NCI-H1694 (cell line): ENCODE measurements at places on chromosomes 7 and 10.

DNA sequence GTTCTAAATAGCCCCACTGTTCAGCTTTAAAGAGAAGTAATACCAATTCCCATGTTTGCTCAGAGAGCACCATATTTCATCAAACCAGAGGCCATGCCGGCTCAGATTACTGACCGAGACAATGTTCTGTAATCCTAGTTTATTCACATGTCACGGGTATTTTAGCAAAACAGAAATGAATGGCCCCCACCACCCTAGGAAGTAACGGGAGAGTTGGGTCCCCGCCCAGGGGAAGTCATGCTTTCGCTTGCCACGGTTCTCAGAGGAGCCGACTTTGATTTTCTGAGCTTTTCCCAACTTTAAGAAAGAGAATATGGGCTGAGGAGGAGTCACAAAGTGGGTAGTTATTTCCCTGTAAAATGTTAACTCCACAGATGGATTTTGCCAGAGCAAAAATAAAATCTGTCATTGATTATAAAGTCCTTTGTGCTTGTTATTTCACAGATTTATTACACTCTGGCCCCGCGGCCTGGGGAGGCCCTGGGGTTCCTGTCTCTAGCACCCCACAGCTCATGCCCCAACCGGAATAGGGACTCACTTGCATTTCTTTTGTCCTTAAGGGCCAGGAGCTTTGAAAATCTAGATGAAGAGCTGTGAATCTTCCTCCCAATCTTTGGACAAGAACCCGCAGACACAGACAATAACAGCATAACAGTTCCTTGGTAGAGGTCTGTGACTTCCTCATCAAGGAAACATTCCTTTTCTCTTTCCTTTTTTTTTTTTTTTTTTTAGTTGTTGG is 3.7 kb upstream of the GDF10 start:
- DNase-seq = no peak

DNA sequence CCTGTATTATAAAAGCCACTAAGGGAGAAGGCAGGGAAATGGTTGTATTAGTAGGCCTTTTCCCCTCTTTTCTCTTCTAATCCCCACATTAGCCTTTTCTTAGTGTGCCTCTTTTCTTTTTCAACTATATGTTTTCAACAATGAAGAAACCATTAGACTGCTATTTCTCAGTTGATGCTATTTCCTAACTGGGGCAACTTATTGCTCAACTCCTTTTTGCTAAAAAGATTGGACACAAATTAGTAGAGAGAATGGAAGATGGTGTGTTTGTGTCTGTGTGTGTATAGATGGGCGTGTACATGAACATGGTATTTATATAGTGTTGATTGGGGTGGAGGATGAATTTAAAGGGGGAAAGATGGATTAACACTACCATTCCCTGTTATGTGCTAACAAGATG is 28.4 kb downstream of the TBC1D12 start:
- DNase-seq = no peak

- no peak for DNase-seq
Measured at GRCh38 chr10:28938745-28939144, 261.4 kb downstream of the BAMBI start.

GRCh38 chr10:35857860-35858259 is 215.8 kb upstream of the FZD8 start:
- DNase-seq = no peak

DNA sequence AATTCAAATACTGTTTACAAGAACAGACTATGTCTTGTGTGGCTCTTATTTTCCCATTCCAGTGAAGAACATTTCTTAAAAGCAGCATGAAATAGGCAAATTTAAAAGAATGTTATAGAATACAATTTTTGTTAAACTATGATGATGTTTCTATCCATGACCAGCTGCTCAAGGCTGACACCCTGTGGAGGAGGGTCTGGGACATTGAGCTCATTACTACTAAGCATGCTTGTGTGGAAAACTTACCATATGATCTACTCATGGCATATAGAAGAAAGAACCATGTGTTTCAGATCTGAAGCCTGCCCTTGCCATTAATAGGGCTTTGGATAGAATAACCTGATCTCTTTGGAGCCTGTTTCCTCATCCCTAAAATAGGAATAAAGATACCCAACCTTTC is 125.0 kb downstream of the FOXP2 start:
- peak; percentile 41 for DNase-seq

- peak; percentile 63 for DNase-seq
Measured at GRCh38 chr7:42876182-42877068, 35.4 kb downstream of the C7orf25 start.

DNA sequence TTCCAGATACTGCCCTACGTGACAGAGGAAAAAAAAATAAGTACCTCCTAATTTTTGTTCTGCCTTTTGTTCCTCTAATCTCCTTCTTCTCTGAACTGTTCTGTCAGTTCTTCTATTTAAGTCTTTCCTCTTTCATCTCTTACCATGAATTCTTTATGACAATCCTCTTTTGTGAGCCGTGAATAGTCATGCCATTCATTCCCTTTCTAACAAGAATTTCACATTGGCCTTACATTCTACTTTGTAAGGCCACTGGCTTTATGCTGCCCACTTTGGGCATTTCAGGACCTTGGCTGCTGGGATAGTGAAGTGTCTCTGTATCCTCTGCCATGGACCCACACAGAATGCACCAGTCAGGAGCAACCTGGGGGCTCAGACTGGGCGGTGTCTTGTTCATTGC is 52.9 kb downstream of the ATOH7 start:
- no peak for DNase-seq

DNA sequence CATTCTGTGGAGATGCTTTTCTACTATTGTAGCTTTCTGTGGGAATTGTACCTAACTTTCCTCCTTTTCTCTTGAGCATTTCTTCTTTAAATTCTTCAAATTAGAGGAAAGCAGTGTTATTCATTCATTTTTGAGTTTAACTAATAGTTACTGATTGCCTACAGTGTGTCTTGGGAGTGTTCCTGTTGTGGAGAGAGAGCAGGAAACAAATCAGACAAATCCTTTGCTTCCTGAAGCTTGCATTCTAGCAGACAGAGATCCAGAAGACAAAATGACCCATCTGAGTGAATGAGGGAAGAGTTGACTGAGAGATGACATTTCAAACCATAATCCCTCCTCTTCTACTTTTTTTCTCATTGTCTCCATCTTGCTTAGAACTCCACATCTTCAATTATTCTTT is 170.4 kb downstream of the SUGCT start:
- DNase-seq = no peak

- no peak for DNase-seq
Measured at GRCh38 chr7:101411508-101411874, 48.8 kb downstream of the COL26A1 start.

GRCh38 chr10:1381339-1381738 is 325.2 kb downstream of the WDR37 start:
- DNase-seq = no peak

DNA sequence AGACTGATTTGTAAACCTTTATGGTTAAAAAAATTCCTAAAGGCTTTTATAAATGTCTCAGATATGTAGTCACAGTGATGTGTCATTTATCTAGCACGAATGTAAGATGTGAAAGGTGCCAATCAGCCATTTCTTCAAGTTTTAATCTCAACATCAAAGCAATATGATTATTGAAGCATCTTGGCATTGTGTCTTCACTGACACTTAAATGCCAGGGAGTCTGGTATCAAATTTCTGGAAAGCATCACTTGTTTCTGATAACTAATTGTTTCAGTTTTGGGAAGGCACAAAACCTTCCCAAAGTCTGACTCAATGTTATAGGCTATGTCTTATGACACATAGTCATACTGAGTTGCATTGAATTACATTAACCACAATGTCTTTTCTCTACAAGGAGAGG is 492.0 kb upstream of the CNTNAP2 start:
- no peak for DNase-seq

DNA sequence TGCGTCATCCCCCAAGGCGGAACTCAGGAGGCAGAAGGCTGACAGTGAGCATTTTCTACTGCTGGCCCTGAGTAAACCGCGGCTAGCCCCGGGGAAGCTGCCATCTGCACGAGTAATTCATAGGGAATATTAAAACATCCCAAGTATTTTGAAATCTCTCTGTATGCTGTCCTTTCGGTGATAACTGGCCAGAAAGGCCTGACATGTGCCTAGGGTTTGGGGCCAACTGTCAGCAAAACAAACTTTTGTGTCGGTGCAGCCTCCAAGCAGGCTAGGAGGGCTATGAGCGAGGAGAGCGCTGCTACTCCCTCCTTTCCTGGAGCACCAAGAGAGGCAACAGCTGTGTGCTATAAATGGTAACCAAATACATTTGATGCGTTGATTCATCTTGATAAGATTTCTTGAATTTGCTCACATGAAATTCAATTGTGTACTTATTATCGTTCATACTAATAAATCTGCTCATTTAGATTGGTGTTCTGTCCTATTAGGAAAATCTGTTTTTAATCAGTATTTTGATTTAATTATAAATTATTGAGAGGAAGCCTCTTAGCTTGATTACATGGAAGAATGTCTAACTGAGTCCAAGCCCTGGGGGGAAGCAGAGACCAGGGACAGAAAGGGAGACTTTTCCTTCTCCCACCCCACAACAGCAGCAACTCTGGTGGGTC is 124.4 kb upstream of the NPS start:
- DNase-seq = peak; percentile 7

DNA sequence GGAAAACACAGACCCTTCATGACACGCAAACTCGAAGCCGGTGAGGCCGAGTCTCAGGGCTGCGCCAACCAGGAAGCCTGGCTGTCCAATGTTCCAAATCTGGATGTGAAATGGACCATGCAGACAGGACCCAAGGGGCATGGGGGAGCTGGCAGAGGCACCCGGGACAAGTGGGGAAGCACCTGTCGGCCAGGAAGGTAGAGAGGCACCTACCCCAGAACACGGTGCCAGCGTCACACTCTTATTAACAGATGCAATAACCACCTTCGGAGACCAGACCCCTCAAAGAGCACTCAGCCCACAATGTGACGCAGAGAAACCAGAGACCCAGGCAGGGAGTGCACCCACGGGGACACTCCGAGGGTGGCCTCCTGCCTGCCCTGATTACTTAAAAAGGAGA is 88.3 kb upstream of the PDGFA start:
- no peak for DNase-seq

DNA sequence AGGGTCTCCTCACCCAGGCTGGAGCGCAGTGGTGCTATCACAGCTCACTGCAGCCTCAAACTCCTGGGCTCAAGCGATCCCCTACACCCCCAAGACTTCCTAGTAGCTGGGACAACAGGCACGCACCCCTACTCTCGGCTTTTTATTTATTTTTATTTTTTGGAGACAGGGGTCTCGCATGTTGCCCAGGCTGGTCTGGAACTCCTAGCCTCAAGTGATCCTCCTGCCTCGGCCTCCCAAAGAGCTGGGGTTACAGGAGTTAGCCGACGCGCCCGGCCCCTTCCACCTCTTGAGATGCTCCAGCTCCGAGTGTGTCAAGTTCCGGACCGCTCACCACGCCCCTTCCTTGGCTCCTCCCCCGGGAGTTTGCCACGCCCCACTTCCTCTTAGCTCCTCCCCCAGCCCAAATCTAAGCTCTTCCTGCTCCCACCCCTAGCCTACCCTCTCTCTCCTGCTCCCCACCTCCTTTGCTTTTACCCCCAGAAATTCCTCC is 6.3 kb downstream of the NAT16 start:
- DNase-seq = no peak

GRCh38 chr7:87225696-87226095 is 6.2 kb upstream of the TMEM243 start:
- no peak for DNase-seq

GRCh38 chr10:69800109-69800508 is 1.6 kb upstream of the COL13A1 start:
- peak; percentile 54 for DNase-seq

- DNase-seq = peak; percentile 36
Measured at GRCh38 chr7:131107337-131108211, 220.1 kb upstream of the MKLN1 start.

DNA sequence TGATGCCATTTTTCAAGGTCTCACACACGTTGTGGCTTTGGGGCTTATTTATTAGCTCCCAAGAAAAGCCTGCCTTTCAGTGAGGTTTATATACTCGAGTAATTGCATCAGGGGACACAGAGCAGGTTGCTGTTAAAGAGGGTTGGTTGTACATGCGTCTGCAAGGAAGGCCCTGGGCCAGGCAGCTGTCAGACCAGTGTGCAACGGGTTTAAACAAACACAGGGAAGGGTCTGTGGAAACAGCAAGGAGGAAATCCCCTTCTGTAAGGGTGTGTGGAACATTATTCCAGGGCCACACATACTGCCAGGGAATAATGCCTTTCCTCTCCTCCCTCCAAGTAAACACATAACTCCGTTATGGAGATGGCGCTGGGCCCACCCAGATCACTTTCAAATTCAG is 1.7 kb upstream of the CHST15 start:
- no peak for DNase-seq

DNA sequence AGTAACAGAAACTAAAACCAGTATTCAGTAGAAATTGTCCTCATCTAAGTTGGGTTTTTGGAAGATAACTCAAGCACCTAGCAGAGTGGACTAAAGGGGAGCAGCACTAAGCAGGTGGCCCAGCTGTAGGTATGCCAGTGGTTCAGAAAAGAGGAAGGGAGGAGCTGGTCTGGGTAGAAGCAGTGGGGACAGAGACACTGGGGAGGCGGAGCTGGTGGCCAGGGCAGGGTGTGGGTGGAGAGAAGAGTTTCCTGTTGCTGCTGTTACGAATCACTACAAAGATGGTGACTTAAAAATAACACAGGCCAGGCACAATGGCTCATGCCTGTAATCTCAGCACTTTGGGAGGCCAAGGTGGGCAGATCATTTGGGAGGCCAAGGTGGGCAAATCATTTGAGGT is 136.2 kb downstream of the WDR11 start:
- no peak for DNase-seq

DNA sequence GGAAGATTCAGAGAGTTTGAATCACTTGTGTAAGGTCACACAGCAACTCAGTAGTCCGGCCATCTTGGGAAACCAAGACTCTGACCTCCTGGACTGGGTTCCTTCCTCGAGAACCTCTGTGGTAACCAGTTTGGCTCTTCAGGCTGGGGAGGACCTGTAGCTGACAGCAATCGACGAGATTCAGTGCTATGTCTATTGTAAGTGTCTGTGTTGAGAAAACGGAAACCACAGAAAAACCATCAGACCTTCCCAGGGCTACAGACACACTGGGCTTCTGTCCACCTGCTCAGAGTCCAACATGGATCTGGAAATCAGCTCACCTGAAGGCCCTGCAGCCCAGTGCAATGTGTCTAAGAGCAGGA is 403.7 kb downstream of the RPS24 start:
- DNase-seq = no peak

DNA sequence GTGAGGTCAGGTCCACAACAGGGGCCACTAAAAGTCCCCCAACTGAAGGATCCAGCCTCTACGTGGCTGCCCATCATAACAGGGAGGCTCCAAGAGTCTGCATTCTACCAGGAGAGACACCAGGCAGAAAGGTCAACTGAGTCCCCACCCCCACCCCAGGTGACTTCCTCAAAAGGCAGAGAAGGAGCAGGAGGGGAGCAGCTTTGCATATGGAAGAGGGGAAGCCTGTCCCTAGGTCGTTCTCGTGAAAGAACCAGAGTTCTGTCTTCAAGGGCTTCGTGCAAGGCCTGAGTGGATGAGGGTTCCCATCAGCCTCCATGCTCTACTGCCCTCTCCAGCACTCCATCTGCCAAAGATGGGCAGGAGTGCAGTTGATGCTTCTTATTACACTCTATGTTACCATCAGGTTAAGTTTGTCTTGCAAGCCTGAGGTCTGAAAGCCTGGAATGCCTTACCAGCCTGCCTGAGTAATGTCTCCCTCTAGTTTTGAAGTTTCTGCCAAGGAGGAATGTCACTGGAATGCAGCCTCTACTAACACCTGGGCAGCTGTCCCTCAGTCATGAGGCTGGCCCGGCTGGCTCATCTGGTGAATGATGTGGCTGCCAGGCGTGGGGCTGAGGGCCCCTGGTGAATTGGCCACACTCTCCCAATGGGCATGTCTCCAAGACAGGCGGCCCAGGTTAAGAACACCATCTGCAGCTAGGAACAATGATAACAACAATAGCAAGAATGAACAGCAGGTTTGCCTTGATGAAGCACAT is 54.3 kb upstream of the SMNDC1 start:
- no peak for DNase-seq
